Urothelium cell line (cell line): ENCODE measurements at places on chromosomes 2 and 18.

GRCh38 chr2:70549064-70549710 is 4.4 kb downstream of the TGFA start:
- DNase-seq, result no peak

GRCh38 chr2:42602218-42602875 is 33.9 kb downstream of the MTA3 start:
- no peak for DNase-seq

DNA sequence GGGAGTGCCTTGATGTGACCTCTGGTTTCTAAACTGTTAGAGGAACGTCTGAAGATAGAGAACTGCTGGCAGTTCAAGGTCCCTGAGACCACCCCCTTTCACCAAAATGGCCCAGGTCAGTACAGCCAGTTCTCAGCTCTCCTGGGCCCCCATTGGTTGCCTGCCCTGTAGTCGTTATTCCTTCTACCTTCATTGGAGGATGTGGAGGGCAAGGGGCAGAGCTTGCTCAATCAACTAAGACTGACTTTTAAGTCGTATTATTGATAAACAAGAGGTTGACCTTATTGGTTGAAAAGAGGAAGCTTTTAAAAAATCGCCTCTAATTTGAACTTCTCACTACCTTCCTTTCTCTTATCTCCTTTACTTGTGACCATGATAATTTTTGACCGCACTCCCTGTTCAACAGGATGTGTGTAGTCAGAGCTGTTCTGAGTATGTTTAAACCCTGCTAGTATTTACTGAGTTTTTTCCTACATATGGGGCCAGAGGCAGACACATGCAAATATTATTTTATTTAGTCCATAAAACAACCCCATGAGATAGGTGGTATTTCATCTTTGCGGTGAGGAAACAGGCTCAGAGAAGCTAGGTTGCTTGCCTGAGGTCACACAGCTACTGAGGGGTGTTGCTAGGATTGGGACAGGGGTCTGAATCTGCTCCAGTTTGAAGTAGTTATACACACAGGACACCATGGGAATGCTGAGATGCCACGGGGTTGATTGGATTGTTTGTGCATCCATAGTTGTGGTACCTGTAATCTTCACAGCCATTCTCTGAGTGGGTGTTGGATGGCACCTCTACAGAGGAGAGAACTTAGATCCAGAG is 65.9 kb downstream of the TMEM247 start:
- no peak for DNase-seq

GRCh38 chr18:51943281-51943680 is 396.7 kb upstream of the DCC start:
- no peak for DNase-seq

DNA sequence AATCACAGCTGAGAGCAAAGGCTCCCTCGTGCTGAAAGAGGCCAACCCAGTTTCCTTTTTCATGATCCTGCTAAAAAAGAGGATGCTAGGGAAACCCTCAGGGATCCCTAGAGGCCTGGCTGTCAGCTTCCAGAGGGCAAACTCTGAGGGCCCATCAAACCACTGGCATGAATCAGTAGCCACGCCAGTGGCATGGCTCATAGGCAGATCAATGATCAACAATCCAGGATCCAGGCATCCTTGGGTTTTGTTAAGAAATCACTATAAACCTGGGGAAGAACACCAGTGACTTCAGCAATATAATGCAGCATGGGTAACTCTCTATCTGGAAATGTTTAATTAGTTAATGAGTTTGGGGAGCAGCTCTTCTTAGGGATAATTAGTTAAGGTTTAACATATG is 286.5 kb downstream of the C1D start:
- DNase-seq, result no peak

DNA sequence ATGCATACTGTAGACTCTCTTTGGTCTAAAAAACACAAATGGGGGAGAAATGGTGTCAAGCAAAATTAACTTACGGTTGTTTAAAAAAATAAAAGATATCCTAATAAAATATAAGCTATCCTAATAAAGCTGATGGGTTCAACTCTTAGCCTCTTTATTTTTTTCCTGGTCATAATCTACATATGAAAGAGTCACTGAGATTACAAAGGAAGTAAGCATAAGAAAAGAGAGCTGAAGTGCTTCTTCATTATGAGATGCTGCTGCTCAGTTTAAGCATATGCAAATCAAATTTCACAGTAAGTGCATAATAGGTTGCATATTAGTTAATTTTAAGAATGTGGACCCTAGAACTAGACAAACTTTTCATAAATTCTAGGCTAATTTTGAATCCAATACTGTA is 59.9 kb upstream of the DNER start:
- no peak for DNase-seq

DNA sequence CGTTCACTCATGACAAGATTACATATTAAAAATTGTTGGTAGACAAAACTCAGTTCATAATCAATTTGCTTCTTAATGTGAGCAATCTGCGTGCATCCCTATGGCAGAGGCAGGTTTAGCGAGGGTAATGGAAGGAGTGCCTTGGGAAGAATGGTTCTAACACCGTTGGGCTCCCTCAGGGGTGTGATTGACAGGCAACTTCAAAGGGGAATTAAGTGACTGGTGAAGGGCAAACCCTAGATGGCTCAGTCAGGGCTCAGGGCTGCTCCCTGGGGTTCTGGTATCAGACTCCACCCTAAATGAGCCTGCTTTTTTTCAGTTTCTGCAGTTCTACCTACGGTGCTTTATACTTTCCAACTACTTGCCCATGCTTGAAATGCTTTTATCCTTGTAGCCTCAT is 419.5 kb upstream of the CELF4 start:
- DNase-seq, result no peak

DNA sequence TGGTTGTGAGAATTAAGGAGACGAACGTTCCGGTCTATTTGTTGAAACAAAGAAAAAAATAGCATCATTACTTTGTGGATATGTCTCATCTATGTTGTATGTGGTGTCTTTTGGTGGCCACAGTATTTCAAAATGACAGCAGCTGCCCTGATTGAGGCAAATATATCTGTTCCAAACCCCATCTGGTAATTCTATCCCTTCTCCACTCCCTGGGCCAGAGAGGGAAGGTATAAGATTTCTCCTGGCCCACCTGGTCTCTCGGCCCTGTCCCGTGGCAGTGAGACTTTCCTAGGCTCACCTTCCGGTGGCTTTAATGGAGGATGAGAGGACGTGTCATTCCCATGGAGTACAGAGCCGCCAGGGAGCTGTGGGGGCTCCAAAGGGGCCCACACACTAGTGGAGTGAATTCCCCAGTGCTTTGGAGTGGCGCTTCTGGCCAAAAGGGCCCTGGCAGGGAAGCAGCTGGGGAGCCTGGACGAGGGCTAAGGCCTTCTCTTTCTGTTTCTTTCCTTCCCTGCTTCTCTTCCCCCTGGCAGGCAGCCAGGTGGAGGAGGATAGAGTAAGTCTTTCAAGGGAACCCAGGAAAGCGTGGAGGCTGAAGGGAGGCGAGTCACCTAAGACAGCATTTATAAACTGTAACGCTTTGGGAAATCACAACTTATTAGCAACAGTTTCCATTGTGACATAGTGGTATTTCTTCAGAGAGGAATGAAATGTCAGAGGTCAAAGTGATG is 5.6 kb downstream of the FOSL2 start:
- no peak for DNase-seq

DNA sequence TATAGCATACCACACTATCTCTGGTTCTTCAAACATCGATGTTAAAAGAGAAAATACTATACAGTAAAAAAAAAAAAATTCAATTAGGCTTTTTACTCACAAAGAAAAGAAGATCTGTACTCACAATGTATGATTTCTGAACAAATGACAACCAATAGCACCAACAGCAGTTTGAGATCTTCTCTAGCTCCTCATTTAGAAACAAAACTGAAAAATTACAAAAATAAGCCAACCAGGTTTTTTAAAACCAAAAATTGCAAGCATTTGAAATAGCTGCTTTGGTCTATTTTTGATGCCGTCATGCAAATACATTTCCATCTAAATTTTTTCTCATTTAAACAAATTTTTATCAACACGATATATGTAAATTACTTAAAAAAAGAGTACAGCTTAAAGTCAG is 34.3 kb upstream of the RALBP1 start:
- no peak for DNase-seq

DNA sequence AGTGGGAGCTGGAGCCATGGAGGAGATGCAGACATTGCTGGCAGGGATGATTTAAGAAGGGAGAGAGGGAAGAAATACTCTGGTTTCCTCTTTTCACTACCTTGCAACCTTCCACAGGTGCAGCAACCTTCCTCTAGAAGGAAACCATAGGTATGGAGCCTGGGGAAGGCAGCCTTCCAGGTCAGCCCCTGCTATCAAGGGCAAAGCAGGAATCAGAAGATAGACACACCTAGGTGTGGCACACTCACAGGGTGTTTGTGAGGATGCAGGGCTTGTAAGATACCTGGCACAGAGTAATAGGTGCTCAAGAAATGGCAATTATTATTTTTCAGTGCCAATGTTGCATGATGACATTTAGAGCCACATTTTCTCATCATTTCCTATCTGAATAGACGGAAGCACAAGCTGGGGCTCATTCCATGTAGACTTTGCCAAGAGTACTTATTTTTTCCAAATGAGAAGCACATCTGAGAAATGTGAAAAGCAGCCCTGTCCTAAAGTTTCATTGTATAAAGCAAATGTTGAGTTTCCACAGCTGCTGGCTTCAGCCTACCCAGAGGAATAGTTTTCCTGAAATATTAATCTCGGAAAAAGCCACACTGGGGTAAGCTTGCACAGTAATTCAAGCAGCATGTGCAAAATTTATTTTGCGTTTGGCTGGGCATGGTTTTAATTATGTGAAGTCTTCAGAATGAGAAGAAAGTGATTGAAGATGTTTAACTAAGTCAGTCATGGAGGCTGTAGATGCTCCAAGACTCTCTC is 20.6 kb downstream of the EVA1A start:
- no peak for DNase-seq

- no peak for DNase-seq
Observed at GRCh38 chr2:189102735-189103134, 76.8 kb downstream of the COL5A2 start.

- DNase-seq, result no peak
Observed at GRCh38 chr2:80199504-80199903, 105.0 kb downstream of the LRRTM1 start.

- DNase-seq, result peak; percentile 22
Observed at GRCh38 chr2:44707945-44708660, 233.4 kb upstream of the SIX3 start.

- DNase-seq, result no peak
Observed at GRCh38 chr18:35389095-35389618, 12.0 kb upstream of the ZNF396 start.

GRCh38 chr2:104863468-104864279 is 9.8 kb downstream of the POU3F3 start:
- DNase-seq, result no peak

DNA sequence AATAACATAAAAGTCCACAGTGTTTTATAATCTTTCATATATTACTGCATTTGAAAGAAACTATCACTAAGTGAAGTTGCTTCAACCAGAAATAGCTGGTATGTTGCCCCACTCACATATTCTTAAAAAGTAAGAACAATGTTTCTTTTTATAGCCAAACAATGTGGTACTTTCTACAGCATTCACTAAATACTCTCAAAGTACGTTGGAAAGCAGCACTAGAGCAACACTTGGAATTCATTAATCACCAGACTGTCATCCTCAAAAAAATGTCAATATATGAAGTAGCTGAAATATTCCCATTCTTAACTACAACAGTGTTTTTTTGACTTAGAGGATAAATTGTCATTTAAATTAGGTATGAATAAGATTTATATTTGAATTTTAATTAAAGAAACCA is 32.8 kb downstream of the COBLL1 start:
- no peak for DNase-seq

DNA sequence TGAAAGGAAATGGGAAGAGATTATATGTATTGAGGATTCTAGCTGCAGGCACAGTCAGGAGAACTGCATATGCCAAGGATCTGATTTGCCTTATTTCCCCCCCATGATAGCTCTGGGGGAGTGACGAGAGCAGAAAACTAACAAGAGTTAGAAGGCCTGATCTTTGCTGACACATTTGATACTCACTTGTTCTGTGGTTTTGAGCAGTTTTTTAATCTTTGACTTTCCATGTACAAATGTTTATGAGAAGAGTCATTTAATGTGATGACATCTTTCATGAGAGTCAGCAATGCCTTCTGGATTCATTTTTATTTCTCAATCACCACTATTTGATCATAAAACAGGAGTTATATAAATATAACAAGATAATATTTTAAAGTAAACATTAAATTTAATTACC is 12.7 kb upstream of the SERPINB7 start:
- no peak for DNase-seq

GRCh38 chr2:149061133-149061745 is 22.7 kb downstream of the LYPD6B start:
- DNase-seq, result no peak

DNA sequence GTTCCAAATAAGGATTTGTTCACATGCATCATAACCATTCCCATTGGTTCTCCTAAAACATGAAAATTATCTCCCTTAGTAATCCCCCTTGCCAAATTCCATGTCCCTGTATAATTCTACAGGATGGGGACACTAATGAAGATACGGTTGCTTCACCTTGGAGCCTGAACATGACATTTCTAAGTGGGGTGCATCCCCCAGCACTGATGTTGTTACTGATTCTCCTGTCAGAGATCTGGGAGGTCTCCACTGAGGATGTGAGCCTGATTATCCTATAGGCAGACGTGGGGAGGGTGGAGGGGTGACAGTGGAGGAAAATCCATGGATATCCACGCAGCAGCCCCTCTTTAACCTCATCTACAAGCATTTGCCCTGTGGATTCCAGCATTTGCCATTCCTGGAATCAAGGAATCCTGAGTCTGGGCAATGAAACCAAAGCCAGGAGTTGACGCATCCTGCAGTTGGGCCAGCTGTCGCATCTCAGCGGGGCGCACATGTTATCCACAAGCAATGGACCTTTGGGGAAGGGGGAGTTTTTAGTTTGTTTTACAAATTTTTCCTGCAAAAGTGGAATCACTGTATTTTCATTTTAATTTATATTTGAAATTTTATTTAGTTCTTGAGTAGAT is 57.3 kb downstream of the HK2 start:
- DNase-seq, result no peak

- no peak for DNase-seq
Observed at GRCh38 chr2:139737659-139738058, 957.5 kb upstream of the NXPH2 start.

DNA sequence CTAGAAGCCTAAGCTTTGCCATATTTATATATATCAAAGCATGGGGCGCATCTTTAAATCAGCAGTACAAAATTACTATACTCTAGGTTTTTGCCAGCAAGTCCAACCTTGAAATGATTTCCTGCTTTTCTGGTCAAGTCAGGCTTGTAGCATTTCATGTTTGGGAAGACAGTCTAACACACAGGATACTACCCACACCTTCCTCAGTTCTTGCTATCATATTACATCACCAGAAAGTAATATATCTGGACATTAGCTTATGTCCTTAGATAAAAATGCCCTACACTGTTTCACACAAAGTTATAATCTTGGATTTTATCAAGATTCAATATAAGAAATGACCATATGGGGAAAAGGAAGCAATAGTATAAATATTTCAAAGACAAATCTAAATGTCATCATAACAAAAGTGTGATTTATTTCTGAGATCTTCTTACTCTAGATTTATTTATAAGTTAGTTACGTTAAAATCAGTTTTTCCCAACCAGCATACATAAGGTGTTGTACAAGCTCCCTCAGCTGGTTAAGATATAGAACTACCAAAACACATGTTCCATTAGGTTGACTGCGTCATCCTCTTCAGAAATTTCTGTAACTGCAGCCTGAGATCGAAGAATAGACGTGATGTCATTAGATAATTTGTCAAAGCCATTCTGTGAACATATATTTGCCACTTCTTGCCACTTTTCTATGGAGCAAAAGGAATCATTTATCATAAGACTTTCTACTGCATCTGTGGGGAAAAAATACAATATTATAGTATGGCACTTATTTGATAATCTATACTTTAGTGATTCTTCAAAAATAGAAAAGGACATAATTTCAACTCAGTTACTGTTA is 56.6 kb downstream of the CLHC1 start:
- peak; percentile 54 for DNase-seq
